ENCODE measurements at places on chromosomes 5 and 9.
A peak's percentile ranks its signal among the peaks of the same experiment; 100 is the strongest.

- DNase-seq, result no peak
Measured at GRCh38 chr9:108743901-108744371, 111.8 kb downstream of the ACTL7B start.

DNA sequence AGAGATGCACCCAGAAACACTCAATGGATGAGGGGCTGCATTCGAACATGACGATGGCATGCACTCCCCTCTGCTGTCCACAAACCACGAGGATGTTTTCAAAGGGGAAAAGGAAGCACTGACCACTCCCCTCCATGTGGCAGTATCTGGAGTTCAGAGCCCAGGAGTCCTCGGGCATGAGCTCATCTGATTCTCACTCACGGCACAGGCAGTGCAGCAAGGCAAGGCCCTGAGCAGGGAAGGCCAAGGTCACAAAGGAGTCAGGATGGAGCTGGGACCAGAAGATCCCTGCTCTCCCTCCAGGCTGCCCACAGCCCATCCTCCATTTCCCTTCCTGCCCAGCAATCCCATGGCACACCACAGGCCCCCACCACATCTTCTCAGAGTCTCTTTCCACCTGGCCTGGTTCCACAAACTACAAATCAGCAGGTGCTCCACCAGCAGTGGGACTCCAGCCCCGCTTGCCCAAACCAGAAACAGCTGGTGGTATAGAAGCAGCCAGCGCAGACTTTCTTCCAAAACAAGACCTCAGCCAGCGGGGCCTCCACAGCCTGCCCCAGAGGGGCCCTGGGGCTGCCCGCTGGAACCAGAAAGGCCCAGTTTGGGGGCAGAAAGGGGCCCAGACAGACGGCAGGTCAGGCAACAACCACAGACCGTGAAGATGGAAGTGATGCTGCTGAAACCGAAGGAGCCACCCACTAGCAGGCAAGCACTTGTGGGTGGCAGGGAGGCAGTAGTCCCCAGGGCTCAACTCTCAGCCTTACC is 12.2 kb downstream of the TNIP1 start:
- DNase-seq, result no peak

DNA sequence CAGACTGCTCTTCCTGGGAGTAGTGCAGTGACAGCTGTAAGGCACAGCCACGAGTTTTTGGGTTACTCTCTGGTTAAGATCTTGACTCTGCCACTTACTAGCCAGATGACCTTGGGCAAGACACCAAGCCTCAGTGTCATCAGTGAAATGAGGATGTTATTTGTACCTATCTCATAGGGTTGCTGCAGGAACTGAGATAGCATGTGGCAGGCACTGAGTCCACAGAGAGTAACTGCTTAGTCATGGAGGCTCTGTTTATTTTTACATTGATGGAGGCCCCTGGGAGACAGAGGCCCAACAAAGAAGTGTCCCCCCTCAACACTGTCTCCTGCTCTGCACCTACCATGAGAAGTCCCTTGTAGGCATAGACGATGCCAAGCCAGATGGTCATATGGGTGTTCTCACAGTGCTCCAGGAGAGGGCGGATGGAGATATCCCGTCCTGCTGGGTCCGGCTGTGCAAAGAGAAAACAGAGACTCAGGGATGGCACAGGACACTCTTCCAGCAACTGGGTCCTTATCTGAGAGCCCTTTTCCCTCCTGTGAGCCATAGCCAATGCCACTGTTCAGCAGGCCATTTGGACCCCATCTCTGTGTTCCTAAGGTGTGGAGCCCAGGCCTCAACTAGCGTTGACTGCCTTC is 55.4 kb upstream of the TBC1D2 start:
- no peak for DNase-seq

GRCh38 chr5:39469176-39469575 is 44.4 kb upstream of the DAB2 start:
- DNase-seq, result no peak

- DNase-seq, result peak; percentile 76
Measured at GRCh38 chr5:43602461-43603343, at the start of gene NNT. Gene NNT, plus strand, starts transcription at chr5:43603180. Its CDS starts 6,016 bp downstream, at chr5:43609196.

- no peak for DNase-seq
Measured at GRCh38 chr5:178606269-178606668, 16.1 kb upstream of the COL23A1 start.

DNA sequence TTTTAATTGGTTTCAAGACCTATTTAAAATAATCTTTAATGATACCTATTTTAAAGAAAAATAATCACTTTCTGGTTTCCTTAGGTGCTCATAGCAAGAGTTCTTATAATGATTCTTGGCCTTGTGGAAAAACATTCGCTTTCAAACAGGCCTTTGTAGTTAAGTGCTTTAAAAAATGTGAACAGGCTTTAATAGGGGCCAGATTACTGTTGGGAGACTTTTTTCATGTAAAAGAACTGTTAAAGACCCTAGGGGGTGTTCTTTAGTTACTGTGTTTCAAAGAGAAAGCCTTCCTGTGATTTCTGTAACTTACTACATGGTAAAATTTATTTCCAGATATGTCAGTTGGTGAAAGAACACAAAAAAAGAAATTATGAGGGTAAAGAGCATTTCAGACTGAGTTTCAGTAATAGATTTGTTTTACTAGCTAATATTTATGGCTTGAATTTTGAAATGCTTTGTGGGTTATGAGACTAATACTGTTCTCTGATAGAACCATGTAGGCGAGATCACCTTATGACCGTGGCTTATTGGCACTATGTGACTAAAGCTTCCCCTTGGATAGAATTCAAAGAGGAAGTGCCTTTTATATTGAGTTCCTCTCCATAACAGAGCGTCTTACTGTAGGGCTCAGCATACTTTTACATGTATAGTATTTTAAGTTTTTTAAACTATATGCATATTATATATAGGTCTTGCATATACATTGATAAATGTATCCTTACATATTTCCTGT is 70.7 kb downstream of the CSNK1G3 start:
- DNase-seq, result no peak

GRCh38 chr9:126704892-126705766 is 91.4 kb downstream of the LMX1B start:
- DNase-seq, result peak; percentile 77

GRCh38 chr9:20865347-20865746 is 166.1 kb downstream of the HACD4 start:
- no peak for DNase-seq

DNA sequence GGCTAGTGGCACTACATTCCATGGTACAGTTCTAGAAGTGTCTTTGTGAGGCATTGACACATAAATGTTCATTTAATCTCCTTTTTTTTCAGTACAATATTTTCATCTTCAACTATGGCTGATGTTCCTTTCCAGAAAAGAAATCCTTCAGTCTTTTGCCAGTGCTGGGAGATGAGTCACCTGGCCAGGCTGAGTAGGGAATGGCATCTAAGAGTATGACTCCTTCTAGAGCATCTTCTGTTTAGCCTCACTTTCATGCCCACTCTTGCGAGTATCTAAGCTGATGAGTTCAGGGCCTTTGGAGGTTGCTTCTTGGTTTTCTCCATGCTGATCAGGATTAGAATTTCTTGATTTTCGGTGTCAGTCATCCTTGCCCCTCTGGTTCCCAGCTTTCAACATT is 124.4 kb downstream of the SLC28A3 start:
- DNase-seq, result no peak

GRCh38 chr5:2293906-2294305 is 411.2 kb upstream of the IRX4 start:
- DNase-seq, result no peak

DNA sequence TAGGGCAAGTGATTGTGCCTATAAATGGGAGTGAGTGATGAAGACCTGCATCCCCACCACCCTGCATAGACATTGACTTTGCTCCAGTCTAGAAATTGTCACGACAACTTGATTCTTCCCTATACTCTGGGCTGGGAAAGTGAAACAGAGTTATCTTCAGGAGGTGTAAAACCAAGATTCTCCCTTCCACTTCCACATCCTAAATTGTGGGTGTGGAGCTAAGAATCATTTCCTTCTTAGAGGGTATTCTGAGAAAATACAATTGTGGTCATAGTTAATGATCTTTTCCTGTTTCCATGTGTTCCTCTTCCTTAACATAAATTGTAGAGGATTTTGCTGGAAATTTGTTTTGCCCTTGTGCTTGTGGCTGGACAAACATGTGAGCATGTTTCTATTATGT is 96.8 kb upstream of the PJA2 start:
- DNase-seq, result no peak

DNA sequence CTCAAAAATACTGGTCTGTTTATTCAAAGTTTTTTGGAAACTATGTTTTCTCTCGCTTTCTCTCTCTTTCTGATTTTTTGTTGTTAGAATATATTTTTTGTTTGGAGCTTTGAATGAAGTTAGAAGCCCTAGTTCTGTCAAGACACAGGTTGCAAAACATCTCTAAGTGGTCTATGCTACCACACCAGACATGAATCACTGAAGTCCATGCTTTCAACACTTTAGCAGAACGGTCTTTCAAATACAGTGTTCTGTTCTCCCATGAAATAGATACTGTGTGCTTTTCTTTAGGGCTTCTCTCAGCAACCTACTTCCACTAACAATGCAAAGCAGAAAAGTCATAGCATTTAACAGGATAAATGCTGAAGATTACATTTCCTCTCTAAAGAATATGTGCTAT is 392.5 kb downstream of the TMEM167A start:
- DNase-seq, result no peak

DNA sequence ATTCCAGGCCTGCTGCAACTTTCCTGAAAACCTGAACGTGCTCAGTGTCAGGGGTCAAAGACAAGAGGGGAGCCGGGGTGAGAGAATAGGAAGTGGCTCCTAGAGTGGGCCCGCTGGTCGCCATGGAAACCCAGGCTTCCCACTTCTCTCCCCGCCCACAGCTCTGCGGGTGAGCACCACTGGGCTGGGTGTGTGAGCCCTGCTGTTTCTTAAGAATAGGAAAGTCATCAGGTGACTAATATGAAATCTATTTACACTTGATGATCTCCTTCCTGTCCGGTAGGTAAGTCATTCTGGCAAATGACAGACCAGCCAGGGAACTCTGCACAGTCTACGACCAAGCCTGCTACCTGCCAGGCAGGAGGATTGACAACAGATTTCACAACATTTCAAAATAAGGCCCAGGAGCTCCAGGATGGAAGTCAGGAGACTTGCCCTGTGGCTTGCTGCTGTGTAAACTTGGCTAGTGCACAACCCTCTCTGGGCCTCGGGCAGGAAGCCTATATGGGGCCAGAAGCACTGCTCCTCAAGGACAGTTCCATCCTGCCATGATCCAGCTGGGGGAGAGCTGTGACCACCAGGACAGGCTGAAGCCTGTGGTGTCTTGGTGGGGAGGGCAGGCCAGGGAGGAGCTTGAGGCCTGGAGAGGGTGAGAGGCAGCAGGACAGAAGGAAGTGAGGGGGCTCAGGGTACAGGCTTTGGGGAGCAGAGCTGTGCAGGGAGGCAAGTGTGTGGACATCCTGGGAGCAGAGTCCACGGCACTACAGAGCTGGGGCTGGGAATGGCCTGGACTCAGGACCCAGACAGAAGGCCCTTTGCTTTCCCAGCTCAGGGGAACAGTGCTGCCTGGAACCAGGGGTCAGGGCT is 60.6 kb downstream of the SHB start:
- no peak for DNase-seq

GRCh38 chr5:14580398-14581034 is 1.1 kb upstream of the OTULINL start:
- no peak for DNase-seq

- DNase-seq, result no peak
Measured at GRCh38 chr5:121006217-121006616, 542.1 kb downstream of the PRR16 start.

GRCh38 chr5:114054594-114054993 is 307.3 kb upstream of the KCNN2 start:
- DNase-seq, result no peak

DNA sequence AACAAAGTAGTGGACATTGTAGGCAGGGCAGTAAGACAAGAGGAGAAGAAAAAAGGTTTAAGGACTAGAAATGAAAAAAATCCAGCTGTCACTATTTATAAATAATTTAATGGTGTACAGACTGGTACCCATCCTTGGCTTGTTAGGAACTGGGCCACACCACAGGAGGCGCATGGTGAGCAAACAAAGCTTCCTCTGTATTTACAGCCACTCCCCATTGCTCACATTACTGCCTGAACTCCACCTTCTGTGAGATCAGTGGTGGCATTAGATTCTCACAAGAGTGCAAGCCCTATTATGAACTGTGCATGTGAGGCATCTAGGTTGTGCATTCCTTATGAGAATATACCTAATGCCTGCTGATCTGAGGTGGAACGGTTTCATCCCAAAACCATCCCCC is 62.6 kb upstream of the DMAC1 start:
- DNase-seq, result no peak

DNA sequence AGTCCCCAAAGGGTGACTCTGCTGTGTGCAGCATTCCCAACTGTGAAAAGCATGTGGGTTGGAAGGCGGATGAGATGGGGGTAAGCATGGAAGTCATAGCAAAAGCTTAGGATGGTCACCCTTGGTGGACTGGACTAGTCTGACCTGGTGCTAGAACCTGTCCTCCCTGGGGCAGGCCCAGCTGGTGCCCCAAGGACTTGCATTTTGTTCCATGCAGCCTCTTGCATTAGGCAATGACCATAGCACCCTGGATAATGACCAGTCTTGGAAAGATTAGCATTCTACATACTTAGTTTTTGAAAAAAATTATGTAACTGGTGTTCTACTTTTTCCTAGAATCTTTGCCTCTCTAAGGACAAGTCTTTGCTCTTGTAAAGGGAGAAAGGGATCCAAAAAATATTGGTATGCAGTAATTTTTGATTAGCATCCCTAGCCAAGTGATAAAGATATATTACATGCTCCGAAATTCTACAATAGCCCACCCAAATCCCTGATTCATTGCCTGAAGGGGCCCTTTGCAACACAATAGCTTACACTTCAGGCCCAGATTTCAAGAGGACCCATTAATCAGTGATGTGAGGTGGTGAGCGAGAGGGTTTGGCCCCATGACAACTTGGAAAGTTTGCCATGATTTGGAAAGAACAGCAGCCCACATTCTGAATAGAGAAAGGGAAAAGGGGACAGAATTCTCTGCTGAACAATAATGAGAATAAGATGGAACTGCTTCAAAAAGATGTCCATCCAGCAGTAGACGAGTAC is 93.3 kb upstream of the CD180 start:
- no peak for DNase-seq

DNA sequence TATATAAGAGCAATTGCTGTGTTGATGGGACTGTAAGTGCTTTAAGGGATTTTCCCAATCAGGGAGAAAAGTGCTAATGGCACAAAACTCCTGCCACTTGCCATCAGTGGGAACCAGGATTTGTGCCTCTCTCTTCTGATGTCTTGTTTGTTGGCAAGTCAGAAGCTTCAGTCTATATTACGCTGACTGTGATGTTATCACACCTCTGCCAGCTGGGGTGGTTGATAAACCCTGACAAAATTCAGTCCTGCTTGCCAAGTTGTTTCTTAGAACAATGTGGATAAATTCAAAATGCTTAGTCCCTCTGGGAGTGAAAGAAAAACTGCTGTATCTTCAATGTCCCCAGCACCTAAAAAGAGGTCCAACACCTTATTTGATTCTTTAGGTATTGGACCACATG is 161.4 kb upstream of the FBXL7 start:
- DNase-seq, result no peak

GRCh38 chr5:120942596-120943350 is 478.7 kb downstream of the PRR16 start:
- DNase-seq, result no peak

DNA sequence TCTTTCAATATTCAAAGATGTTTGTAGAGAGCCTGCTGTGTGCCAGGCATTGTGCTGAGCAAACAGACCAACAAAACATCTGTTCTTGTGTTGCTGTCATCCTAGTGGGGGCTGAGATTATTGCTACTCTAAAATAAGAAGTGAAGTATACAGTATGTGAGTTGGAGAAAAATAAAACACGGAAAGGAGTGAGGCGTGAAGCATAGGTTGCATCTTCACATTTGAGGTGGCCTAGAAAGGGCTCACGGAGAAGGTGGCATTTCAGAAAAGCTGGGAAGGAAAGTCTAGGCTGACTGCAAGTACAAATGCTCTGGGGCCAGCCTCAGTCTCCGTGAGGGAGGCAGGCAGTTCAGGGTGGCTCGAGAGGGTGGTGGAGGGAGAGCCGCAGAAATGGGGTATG is 80.3 kb downstream of the CSNK1A1 start:
- DNase-seq, result no peak

Measured in central memory CD4-positive, alpha-beta T cell (primary cell).